ENCODE measurements at places on chromosomes 4 and X.

- no peak for DNase-seq
Measured at GRCh38 chr4:120109406-120109805, 42.8 kb upstream of the MAD2L1 start.

DNA sequence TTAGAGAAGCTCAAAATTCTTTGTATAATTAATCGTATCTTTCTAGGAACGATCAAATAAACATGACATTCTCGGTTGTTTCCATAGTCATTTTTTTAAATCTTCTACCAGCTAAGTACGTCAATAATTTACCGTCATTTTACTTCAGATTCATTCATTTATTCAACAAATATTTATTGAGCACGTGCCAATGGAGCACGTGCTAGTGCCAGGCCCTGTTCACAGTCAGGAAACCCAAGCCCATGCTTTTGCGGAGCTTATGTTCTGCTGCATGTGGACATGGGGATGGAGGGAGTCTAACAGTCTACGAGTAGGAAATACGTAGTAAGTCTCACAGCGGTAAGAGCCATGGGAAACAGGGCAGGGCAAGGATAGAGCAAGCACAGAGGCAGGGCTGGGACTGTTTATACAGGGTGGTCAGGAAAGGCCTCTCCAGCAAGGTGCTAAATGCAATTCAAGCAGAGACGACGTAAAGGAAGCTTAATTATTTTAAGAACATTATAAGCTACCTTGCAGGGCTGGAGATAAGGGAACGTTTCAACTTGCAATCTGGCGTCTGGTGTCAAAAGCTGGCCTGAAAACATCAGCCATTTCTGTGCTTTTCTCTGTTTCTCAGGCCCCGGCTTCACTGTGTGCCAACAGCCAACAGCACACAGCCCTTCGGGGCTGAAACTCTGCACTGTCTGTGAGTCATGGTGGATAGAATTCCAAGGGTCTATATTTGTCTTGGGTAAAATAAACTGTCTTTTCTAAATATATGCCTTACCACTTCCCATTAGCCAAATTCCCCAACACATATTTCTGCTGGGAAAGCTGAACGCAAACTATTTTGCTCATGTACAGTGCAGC lies 517.1 kb upstream of the ZFP42 start:
- DNase-seq = no peak

- DNase-seq = no peak
Measured at GRCh38 chr4:186771624-186772023, 48.0 kb upstream of the FAT1 start.

- peak; percentile 81 for DNase-seq
Measured at GRCh38 chr4:112082954-112083586, 62.2 kb upstream of the FAM241A start.

GRCh38 chrX:135477576-135477975 lies 42.9 kb upstream of the INTS6L start:
- peak; percentile 64 for DNase-seq

- peak; percentile 8 for DNase-seq
Measured at GRCh38 chrX:48676893-48677270, 6.7 kb upstream of the WAS start.

DNA sequence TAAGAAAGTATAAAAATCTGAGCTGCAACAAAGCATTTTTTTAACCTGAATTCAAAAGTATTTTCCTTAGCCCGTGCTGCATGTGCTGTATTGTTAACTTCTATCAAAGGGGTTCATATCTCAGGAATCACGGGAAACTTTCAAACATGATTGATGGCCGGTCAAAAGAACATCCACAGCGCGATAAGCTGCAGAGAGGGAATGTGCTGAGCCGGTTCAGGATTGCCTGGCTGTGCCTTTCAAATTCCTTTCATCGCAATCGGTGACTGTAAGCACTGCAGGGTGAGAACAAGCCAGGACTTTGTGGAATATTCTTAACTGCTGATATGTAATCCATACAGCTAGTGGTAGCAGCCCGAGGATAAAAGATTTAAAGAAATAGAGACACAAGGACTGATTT lies 210.9 kb upstream of the NOCT start:
- DNase-seq = no peak

DNA sequence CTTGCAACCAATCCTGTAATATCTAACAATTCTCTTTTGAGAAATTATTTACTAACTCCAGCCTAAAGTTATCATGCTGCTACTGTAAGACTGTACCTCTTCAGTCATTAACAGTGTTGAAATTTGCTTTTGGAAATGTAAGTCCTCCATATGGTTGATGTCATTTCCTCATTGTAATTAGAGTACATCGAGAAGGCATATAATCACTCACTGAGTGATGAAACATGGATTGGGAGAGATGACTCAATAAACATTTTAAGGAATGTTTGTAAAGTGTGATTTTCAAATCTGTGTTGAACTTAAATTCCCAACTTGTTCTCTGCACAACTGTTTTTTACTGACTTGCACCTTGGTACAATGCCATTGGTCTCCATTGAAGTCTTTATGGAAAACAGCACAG lies 61.2 kb downstream of the HMGB2 start:
- no peak for DNase-seq

GRCh38 chr4:139774759-139775487 lies 109.3 kb downstream of the MGST2 start:
- no peak for DNase-seq

GRCh38 chr4:170591076-170591475 lies 501.3 kb upstream of the AADAT start:
- no peak for DNase-seq

DNA sequence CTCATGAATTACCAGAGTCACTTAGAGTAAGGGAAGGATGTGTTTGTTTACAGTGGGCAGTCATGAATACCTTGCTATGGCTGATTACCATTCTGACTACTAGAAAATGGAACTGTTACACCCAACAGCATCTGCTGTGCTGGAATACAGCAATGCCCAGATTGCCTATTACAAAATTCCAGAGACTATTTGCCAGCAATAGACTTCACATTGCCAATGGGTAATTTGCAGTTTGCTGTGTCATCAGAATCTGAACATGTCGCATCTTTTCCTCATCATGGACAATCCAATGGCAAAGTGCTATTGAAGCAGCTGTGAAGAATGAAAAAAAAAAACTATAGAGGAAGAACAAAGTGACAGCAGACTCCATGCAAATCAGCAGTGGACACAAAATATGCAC lies 356.6 kb downstream of the CXXC4 start:
- DNase-seq = no peak

- DNase-seq = no peak
Measured at GRCh38 chrX:28015993-28016392, 34.7 kb upstream of the DCAF8L1 start.

DNA sequence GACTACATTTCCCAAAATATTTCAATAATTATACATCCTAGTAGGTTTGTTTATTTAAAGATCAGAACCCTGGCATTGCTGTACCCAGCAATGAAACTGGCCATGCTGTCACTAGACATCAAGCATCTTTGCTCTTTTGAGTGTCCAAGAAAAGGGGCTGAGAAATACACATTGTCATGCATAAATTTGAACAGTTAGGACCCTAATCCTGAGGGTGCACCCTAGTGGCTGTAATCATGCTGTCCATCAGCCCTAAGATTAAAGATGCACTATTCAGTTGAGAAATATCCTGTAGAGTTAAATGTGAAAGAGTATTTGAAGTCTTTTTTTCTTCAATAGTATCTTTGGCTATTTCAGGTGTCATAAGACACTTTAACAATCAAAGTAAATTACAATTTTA lies 108.8 kb downstream of the NFKB1 start:
- DNase-seq = no peak

GRCh38 chr4:136650541-136651277 lies 881.6 kb downstream of the PCDH18 start:
- DNase-seq = peak; percentile 22

DNA sequence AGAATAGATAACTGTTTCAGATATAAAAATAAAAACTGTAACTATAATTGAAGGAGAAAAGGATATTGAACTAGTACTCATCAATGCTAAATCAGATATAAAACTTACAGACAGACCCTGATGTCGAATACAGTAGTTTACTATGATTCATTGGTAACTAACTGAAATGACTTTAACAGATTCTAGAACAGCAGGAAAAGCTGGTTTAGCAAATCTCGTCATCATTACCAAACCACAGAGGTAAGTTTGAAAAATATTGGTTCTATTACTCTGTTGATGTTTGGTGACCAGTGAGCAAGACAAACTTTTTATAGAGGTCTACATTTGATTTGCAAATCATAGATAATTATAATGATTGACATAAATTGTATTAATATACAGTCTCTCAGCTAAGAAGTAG lies 551.4 kb upstream of the ADGRL3 start:
- DNase-seq = no peak

GRCh38 chr4:28760003-28760402 lies 1899.4 kb downstream of the STIM2 start:
- no peak for DNase-seq

DNA sequence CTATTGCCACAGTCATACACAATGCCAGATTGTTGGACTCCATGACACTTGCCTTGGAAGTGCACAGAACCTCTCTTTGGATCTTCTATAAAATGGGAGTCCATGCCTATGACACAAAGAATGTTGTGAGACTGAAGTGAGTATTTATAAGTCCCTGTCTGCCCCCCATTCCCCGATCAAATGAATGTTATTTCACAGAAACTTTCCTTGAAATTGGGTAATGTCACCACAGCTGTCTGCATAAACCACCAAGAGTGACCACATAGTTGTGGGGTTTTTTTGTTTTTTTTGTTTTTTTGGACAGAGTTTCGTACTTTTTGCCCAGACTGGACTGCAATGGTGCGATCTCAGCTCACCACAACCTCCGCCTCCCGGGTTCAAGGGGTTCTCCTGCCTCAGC lies 27.1 kb upstream of the REST start:
- no peak for DNase-seq

- no peak for DNase-seq
Measured at GRCh38 chr4:87317527-87317926, 5.2 kb downstream of the HSD17B13 start.

GRCh38 chr4:168501407-168501806 lies 4.6 kb downstream of the PALLD start:
- DNase-seq = no peak

DNA sequence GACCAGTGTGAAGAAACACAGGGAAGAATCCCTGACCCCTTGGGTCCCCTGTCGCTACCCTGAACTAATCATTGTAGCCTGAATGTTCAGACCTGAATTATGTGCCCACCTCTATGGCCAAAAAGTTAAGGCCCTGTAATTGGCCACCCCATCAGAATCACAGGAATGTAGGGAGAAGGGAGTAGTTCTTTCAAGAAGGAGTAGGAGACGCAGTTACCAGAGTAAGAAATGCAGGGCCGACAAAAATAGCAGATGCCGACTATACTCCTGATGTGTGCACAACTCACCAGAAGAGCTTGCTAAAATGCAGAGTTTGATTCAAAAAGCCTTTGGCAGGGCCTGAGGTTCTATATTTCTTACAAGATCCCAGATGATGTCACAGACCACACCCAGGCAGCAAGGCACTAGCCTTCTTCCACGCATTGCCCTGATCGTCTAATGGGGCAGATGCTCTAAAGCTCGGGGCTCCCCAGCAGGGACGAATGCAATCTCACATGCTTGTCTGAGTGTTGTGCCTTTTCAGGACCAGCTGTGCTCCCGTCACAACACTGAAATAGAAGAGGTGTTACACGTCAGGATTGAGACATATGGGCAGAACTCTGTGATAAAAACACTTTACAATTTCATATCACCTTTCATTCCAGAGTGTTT lies 161.0 kb upstream of the FAM241A start:
- DNase-seq = no peak

DNA sequence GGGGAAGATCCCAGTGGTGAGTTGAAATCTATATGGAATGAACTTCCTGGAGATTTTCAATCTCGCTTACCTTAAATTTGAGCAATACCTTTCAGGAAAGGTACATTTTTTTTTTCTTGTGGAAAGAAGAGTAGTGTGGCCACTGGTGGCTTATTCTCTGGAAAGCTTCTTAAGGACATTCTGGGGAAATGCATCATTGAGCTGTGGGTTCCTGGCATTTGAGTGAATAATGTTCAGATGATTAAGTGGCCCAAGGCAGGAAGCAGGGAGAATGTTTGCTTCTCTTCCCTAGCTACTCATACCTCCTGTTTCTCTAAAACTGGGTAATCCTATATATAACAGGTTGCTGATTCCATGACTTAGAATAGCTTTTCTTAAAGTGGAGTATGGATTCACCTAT lies 31.8 kb downstream of the STAG2 start:
- DNase-seq = no peak

GRCh38 chr4:104470770-104471169 lies 23.9 kb downstream of the CXXC4 start:
- no peak for DNase-seq

DNA sequence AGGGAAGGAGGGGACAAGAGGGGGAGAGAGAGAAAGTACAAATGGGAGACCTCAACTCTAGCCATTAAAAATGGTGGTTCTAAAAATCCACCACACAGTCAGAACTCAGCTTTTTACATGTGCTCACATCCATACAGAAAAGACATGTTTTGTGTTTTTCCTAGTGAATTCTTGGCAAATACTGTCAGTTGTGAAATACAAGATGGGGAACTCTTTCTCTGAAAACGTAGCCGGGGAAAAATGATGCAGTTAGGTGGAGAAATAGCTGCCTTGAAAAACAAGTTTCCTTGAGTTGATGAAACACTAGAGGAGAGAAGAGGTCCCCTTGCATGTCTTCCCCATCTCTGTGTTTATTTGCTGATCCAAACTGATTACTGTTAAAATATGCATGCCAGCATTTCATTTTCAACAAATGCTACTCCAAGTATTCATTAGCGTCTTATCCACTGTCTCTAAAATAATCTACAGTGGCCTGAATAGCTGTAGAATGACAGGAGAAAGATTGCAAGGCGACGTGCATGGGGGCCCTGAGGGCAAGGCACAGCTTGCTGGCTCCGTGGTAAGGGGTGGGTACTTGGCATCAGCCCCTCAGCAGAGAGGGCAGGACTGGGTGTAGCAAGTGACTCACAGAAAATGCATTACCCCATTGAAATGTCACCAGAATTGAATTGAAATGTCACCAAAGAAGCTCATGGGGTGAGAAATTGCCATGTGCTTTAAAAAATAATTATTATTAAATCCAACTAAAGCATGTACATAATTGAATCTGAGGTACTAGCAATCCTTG lies 48.1 kb upstream of the TBL1X start:
- DNase-seq = no peak

DNA sequence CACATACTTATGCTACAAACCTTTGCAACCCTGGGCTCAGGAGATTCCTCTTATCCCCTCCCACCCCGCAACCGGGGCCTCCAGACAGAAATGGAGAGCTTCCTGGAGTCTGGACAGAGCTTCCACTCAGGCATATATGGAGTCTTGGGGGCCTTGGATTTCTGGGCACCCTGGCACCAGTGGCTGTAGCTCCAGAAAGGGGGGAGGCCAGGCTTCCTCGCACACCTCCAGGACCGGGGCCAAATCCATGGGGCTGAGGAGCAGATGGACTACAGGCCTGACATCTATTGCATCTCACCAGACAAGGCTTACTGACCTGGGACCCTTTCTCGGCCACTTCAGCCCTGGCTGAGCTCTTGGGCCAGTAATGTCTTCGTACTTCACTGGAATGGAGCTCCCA lies 143.3 kb downstream of the DKK2 start:
- DNase-seq = no peak

- no peak for DNase-seq
Measured at GRCh38 chr4:79466621-79467020, 58.6 kb upstream of the GK2 start.
